Activated T-cell treated with anti-CD3 and anti-CD28 coated beads, Interleukin-2, amount 50 U/mL, for 72 hours (primary cell): ENCODE measurements at places on chromosomes 6 and 20. TPM values are rescaled to one million over a fixed set of nuclear protein-coding genes. Genes with fewer than 3 reads are reported as not detected.

- DNase-seq, result no peak
Observed at GRCh38 chr6:28893172-28893799, 30.5 kb downstream of the TRIM27 start.

- DNase-seq, result no peak
Observed at GRCh38 chr20:49338061-49338460, 60.2 kb upstream of the ZNFX1 start.

GRCh38 chr6:16841241-16841640, 80.0 kb upstream of the ATXN1 start:
- DNase-seq, result no peak

DNA sequence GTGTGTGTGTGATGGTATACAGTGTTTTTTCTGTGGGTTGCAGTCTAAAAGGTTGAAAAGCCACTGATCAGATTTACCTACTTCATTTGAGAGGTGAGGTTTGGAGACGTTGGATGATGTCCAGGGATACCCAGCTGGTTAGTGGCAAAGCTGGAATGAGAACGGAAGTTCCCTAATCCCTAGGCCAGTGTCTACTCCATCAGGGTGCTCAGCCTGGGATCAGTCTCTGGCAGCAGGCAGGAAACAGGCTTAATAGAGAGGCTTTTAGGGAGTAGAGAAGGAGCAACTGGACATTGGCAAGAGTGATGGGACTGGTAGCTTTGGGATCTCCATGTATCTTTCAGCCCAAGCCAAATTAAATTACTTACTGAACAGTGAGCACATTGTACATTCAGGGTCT, 80.7 kb downstream of the C6orf52 start:
- no peak for DNase-seq

- no peak for DNase-seq
Observed at GRCh38 chr6:24492475-24492874, 2.3 kb upstream of the ALDH5A1 start.

The ARMC12 gene
- total RNA-seq, result 4.5 TPM

The WFDC5 gene
- 1.4 TPM for total RNA-seq

DNA sequence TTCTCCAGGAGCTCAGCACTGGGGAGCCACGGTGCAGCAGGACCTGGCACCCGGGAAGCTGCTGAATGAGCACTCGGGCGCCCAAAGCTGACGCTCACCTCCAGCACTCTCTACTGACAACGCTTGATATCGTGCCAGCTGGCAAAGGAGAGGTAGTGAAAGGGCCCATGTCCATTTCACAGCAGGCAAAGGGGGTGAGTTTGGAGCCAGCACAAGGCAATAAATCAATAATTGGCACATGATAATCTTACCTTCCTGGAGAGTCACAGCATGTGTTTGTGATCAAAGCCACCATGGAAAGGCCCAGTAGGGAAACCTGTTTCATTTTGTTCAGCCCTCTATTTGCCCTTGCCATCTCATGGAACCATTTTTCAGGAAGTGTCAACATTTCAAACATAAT, 23.3 kb upstream of the SMIM26 start:
- no peak for DNase-seq

The JAG1 gene
- total RNA-seq, result 1.0 TPM

- DNase-seq, result no peak
Observed at GRCh38 chr20:7798176-7798575, 142.1 kb downstream of the HAO1 start.

The NRSN1 gene
- not detected for total RNA-seq

DNA sequence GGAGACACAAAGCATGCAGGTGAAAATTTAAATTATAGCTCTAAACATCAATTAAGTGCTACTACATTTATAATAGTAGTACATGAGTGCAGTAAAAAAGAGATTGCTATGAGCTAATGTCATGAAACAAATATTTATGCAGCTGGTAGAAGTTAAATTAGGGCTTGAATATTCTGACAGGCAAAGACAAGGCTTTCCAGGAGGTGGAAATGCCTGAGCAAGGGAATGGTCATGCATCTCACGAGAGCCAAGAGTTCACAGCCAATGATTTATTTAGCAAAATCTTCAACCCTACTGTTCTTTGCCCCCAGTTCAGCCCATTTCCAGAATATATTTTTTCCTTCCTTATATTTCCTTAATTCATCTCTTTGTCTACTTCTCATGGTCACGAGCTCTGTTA, 128.9 kb downstream of the HIVEP2 start:
- no peak for DNase-seq

The GPR6 gene
- total RNA-seq, result not detected
